Stimulated activated CD4-positive, alpha-beta T cell treated with anti-CD3 and anti-CD28 coated beads, Interleukin-2, amount 100 ng/mL, for 4 hours (primary cell): ENCODE measurements at places on chromosomes 4 and X.

- DNase-seq, result no peak
These were observed 5.5 kb downstream of the UCHL1 start for GRCh38 chr4:41262198-41262597.

DNA sequence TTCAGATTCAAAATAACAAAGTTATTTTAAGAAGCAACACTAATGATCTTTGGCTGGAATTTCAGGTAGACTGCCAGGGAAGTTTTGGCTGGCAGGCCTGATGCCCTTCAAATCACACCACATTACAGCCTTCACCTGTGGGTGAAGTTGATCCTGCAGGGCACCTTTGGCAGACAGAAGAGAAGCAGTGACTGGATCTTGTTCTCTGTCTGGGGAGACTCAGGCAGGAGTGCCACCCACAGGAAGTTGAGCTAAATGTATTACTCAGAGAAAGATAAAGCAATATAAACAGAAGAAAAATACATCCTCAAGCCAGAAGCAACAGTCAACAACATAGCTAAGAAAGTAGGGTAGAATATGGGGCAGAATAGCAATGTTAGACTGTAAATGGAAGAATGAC, 12.8 kb upstream of the CFAP299 start:
- DNase-seq, result no peak

GRCh38 chr4:6781561-6781960, 966 bp upstream of the KIAA0232 start:
- DNase-seq, result no peak

DNA sequence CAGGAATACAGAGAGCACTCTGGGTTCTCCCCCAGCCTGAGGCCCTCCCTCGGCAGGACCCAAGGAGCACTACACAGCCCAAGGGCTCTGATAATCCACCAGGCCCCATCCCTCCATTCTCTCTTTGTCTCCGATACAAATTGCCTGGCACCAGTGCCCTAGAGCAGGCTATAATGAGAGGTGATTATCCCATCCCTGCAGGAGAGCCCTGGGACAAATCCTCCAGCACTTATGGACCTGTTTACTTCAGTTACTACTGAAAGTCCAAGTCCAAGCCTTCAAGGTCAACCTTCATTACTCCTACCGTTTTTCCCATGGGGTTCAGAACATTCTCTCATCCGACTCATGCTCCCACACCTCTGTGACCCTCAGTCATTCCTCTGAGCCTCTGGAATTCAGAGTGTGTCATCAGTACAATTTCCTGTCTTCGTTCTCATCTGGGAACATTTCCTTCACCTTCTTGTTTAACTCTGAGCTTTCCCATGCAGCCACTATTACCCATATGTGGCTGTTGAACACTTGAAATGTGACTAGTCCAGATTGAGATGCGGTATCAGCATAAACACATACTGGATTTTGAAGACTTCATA, 299.0 kb downstream of the RAPGEF2 start:
- DNase-seq, result no peak

DNA sequence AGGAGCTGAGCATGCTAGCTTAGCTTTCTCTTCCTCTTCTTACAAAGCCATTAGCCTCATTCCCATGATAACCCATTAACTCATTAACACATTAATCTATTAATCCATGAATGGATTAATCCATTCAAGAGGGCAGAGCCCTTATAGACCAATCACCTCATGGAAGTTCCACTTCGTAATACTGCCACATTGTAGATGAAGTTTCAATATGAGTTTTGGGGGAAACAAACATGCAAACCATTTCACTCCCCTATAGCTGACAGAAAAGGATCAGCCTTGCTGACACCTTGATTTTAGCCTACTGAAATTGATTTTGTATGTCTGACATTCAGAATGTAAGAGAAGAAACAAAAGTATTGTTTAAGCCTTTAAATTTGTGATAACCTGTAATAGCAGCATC, 251.8 kb upstream of the GALNTL6 start:
- DNase-seq, result no peak

GRCh38 chr4:123351713-123352112, 44.9 kb upstream of the SPRY1 start:
- no peak for DNase-seq

DNA sequence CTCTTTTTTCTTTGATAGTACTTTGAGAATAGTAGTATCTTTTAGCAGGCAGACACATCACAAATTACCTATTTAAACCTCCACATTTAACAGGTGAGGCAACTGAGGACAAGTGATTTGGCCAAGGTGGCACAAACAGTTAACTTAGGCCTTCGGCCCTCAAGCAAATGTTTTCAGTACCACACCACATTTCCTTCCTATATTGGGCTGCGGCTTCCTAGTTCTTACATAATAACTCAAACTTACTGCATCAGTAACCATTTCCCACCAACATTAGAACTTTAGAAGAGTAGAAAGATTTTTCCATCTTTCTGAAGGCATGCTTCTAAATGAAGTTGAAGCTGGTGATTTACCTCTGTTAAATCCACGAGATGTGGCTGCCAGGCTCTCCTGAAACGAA, 63.2 kb upstream of the SLC4A4 start:
- DNase-seq, result no peak

- no peak for DNase-seq
These were observed 11.1 kb upstream of the IL1RAPL1 start for GRCh38 chrX:28576117-28576516.

- no peak for DNase-seq
These were observed 3.4 kb upstream of the SEC24D start for GRCh38 chr4:118839221-118839927.

DNA sequence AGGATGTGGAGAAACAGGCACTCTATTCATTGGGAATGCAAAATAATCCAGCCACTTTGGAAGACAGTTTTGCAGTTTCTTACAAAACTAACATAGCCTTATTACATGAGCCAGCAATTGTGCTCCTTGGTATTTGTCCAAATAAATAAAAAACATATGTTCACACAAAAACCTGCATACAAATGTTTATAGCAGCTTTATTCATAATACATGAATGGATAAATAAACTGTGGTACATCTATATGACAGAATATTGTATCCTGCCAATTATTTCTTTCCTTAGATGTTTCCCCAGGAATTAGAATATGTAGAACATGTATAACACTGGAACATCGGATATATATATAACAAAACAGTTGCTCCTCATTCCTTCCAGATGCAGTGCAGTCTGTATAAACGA, 57.7 kb upstream of the VEGFC start:
- DNase-seq, result no peak

DNA sequence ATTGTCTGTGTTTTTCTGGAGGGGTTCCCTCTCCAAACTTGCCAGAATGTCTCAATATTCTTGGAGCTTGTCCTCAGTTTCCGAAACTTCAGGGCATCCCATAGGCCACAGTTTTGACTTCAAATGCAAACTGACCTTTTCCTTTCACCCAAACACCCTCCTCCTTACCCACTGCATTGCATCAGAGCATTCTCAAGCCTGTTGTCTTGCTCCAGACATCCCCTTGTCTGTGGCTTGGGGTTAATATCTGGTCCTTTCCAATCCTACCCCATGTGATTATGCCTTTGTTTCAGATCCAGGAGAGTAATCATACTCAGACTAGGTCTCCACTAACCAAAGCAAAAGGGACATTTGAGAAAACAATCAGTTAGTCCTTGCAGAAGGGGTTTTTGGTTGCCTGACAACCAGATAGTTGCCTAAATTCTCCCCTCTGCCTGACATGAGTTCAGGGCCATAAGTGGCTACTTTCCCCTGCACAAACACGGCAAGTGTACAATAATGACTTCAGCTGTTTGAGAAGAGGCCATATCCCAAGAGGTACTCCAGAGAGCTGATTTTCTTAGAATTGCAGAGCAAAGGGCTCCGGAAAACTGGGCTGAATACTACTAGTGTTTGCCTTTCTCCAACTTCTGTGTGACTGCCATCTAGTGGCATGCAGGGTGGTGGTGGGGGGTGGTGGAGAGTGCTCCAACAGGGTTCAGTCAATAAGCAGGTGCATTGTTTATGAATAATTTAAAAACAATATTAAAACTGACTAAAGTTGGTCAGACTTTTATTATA, 130.2 kb downstream of the CHRDL1 start:
- DNase-seq, result no peak

GRCh38 chr4:95290702-95291101, 258.1 kb downstream of the UNC5C start:
- DNase-seq, result no peak

GRCh38 chr4:8844976-8845690, 26.5 kb downstream of the HMX1 start:
- DNase-seq, result no peak

- DNase-seq, result no peak
These were observed 51.2 kb downstream of the TRIML1 start for GRCh38 chr4:188190461-188190860.

DNA sequence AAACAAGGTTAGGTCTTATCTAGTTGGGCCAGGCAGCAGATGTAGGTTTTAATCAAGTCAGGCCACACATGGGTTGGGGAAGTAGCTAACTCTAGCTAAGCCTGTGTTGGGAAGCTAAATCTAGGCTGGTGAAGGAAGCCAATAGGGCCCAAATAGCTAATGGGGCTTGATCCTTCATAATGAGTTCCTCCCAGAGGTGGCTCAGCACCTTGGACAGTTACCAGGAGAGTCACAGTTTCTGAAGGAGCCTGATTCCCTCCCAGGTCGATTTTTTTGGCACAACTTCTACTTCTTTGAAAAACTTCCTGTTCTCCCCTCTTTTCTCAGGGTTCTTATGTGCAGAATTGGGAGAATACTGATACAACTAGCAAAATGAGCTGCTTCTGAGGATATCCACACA, 242.5 kb upstream of the PRPS2 start:
- no peak for DNase-seq

DNA sequence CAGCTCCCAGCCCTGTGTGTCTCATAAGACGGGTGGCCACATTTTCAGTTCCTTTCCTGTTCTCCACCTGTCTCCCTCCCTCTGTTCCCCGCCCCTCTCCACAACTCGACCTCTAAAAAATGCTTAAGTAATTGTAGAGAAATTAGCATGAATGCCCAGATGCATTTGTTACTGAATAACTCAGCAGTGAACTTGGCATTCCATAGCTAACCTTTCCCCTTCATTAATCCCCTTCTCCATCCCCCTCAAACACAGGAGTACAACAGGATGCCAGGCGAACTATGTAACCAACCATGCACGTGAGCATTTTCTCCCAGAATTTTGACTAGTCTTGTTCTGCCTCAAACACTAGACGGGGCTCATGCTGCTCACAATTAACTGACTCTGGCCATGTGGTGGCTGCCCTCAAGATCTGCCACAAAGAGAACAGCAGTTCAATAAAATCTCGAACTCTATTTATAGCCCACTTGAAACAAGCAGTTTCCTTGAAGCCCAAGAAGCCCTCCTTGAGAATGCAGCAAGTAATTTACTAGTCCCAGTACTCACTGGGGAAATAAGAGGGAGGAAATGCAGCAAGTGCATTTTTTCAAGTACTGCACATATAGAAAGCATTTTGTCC, 351.2 kb downstream of the ARHGAP24 start:
- DNase-seq, result no peak

- DNase-seq, result no peak
These were observed 69.8 kb downstream of the ANXA3 start for GRCh38 chr4:78621395-78621794.

DNA sequence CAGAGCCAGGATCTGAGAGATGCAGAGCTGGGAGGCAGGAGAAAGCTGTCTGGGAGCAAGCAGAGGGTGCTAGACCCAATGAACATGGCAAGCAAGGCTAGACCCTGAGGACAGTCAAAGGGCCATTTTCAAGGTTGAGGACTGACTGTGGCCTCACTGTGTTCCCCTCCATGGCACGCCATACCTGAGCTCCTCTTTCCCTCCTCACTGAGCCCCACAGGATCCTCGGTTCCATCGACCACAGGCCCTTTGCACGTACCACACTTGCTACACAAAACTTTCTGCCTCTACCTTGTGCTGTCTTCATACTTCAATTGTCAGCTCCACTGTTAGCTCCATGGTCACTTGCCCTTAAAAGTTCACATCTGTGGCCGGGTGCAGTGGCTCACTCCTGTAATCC, 45.5 kb upstream of the CD99 start:
- no peak for DNase-seq

DNA sequence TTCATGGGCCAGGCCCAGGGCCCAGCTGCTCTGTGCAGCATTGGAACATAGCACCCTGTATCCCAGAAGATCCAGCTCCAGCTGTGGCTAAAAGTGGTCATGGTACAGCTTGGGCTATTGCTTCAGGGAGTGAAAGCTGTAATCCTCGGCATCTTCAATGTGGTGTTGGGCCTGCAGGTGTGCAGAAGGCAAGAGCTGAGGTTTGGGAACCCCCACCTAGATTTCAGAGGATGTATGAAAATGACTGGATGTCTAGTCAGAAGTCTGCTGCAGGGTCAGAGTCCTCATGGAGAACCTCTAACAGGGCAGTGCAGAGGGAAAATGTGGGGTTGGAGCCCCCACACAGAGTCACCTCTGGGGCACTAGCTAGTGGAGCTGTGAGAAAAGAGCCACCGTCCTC, 341.7 kb downstream of the PPP3CA start:
- DNase-seq, result no peak

DNA sequence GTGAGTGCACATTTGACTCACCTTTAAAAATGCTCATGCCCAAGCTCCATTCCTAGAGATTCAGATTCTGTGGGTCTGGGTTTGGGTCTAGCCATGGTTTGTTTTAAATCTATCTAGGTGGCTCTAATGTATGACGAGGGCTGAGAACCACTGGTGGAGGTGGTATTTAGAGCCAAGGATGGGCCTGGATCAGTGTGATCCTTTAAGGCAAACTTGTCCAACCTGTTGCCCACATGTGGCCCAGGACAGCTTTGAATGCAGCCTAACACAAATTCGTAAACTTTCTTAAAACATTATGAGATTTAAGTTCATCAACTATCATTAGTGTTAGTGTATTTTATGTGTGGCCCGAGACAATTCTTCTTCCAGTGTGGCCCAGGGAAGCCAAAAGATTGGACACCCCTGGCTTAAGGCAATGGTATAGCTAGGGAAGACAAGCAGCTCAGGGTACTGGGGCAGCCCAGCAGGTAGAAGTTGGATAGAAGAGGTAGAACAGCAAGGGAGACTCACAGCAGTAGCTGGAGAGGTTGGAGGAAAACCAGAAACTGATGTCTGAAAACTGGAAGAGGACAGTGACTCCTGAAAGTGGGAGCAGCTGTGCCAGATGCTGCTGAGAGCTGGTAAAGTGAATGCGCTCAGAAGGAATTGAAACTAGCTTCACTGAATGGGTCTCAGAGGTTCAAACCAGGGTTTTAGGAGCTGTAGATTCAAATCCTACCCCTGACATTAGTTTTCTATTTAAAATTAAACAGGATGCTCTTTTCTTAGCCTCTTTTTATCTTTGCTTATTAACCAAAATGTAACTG, 18.2 kb downstream of the ADD1 start:
- no peak for DNase-seq

GRCh38 chr4:38411981-38412536, 251.9 kb upstream of the KLF3 start:
- no peak for DNase-seq

GRCh38 chrX:56757327-56757726, 28.3 kb downstream of the NBDY start:
- DNase-seq, result no peak
